Stomach (tissue), 19 donors: ENCODE measurements at places on chromosomes 6 and 20. TPM values are rescaled to one million over a fixed set of nuclear protein-coding genes. Genes with fewer than 3 reads are reported as not detected.

RUNX2 gene
- polyA plus RNA-seq: 0.80 TPM

FAM217A gene
- polyA plus RNA-seq: not detected

FAM83C gene
- not detected for polyA plus RNA-seq

HCRTR2 gene
- polyA plus RNA-seq: not detected

ATF6B gene
- polyA plus RNA-seq: 24.4 TPM

PTCHD4 gene
- 0.08 TPM for polyA plus RNA-seq

SEMG2 gene
- not detected for polyA plus RNA-seq

KIF25 gene
- 0.31 TPM for polyA plus RNA-seq

AGPAT4 gene
- polyA plus RNA-seq: 0.56 TPM

LY6G6C gene
- 0.90 TPM for polyA plus RNA-seq

BPHL gene
- 13.0 TPM for polyA plus RNA-seq

COL10A1 gene
- not detected for polyA plus RNA-seq

C20orf144 gene
- 0.19 TPM for polyA plus RNA-seq

RSPO4 gene
- not detected for polyA plus RNA-seq

DNA sequence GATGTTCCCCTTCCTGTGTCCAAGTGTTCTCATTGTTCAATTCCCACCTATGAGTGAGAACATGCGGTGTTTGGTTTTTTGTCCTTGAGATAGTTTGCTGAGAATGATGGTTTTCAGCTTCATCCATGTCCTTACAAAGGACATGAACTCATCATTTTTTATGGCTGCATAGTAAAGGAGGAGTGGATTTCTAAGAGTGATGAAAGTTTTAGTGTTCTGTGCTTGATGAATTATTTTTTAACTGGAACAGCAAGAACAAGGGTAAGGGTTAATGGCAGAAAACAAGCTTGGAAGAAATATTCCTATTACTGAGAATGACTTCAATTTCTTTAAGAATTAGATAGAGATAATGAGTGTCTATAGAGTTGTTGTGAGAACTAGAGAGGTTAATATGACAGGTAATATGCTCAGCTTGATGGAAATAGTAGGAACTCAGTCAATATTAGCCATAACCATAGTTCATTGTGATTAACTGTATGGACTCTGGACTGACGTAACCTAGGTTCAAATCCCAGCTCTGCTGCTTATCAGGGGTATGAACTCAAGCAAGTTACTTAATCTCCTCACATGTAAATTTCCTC lies 190.0 kb downstream of the RPS12 start:
- DNase-seq: no peak

DNA sequence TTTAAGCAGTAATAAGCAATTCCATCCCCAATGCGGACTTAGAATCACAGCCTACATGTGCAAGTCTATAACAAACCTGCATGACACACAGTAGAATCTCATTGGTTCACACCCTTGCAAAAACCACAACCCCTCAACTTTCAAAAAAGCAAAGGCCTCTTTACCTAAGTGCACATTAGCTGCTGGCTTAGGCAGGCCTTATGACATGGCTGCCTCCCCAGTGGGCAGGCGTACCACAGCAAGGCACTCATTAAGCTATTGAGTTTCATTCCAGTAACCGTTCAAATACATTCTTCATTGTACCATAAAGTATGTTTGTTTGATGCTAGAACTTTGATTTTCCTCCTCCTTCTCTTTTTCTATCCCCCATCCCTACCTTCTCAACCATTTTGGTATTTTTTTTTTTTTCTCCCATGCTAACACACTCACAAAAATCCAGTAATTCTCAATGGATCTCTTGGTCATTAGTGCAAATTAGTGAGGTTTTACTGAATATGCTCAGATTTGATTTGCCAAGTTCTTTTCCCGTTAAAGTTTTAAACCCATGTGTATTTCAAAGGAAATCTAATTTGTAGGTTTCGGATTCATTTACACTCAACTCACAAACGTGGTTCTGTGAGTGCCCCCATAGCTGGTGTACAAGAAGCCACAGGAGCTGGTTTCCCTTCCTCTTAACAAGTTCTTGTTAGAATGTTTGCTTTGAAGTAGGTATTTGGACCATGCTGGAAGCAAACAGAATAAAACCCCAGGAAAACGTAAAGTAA lies 460.4 kb upstream of the RUNX2 start:
- no peak for DNase-seq

- no peak for DNase-seq
These were observed 666.0 kb downstream of the PHF3 start for GRCh38 chr6:64301307-64302236.

DNA sequence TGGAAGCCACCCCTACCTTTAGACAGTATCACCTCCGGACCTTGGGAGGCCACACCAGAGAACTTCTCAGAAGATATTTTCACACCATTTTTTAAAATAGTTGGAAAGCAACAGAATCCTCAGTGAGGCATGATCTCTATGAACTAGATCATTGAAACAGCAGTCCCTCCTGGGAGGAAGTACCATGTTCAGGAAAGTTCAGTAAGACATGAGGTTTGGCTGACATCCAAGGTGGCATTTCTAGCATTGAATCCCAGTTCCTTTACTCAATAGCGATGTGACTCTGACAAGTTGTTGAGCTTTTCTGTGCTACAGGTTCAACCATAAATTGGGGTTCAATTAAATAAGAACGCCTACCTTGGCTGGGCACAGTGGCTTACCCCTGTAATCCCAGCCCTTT lies 169.0 kb downstream of the TBC1D7 start:
- no peak for DNase-seq

DNA sequence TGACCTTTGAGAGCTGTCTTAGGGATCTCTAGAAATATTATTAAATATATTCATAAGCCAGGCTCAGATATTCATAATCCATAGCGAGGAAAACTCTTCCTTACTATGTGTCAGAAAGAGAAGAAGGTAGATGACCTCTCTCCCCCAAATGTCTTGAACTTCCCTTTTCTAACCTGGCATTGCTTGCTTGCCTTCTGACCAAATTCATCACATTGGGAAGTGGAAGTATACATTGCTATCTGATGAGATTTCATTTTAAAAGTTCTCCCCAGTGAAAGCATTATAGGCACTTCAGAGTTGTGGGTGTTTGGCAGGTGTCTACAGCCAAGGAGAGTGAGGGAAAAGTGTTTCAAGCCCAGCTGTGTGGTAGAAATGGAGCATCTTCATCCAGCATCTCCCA lies 197.3 kb downstream of the ZFAND3 start:
- no peak for DNase-seq

- DNase-seq: no peak
These were observed 155.1 kb downstream of the CDC5L start for GRCh38 chr6:44542401-44543116.

- DNase-seq: no peak
These were observed 89.0 kb upstream of the CEP85L start for GRCh38 chr6:118740372-118740771.

DNA sequence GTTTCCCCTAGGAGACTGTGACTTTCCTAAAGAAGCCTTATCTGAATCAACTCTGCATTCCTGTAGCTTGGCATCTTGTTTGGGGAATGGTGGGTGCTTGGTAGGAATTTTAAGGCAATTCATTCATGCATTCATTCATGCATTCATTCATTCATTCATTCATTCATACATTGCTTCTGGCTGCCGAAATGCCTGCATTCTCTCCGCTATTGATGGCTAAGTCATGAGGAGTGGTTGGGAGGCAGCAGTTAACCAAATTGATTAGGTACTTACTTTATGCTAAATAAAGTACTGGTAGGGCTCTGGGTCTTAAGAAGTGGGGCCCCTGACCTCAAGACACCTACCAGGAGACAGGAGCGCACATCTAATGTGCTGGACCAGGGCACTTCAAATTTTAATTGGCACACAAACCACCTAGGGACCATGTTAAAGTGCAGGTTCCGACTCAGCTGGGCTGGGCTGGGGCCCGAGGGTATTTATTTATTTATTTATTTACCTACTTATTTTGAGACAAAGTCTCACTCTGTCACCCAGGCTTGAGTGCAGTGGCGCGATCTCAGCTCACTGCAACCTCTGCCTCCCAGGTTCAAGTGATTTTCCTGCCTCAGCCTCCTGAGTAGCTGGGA lies 127.6 kb downstream of the ANKRD60 start:
- no peak for DNase-seq

GRCh38 chr6:82030301-82030700 lies 217.2 kb downstream of the IBTK start:
- no peak for DNase-seq

GRCh38 chr6:167103041-167103891 lies 19.6 kb upstream of the CCR6 start:
- DNase-seq: peak; percentile 51

GRCh38 chr6:108584323-108584722 lies 23.6 kb downstream of the FOXO3 start:
- no peak for DNase-seq

GRCh38 chr6:137000825-137001224 lies 43.9 kb downstream of the IL20RA start:
- no peak for DNase-seq

DNA sequence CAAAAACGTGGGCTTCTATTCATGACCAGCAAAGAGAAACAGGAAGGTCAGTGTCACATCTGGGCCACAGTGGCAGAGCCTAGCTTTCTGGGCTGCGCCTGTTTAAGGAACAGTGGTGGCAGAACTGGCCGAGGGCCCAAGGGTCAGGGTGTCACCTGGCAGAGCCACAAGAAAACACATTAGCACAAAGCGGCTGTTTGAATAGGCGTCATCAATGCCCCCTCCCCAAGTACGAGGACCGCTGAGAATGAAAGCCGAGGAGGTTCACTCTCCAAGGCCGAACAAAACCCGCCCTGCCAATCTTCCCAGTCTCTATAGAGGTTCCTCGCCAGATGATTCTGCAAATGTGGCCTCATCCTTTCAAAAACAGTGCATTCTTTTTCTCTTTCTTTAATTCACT lies 125.2 kb upstream of the TRAF3IP2 start:
- peak; percentile 71 for DNase-seq

DNA sequence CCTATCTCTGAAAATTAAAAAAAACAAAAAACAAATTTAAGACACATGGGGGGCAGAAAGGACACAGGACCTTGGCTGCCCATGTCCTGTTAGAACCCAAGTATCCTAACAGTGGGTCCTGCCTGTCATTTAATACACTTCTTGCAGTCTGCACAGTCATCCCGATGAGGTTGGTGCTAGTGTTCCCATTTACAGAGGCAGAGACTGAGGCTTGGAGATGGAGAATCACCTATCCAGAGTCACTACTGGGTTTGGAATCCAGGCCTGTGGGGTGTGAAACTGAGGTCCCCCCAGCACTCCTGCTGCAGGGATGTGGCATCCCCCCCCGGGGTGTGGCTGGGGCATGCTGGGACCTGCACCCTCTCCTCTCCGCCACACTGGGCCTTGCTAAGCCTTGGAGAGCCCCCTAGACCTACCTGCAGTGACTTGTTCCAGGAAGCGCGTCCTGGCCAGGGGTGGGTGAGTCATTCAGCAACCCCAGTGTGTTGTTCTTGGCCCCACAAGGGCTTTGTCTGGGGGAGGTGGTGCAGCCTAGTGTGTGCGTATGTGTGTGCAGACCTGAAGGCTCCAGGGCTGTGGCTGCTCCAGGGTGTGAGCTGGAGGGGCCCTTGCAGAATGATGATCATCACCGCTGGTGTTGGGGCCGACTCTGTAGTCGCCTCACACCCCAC lies 49.7 kb downstream of the BCAS4 start:
- DNase-seq: peak; percentile 36

GRCh38 chr6:5667737-5668136 lies 339.0 kb downstream of the NRN1 start:
- DNase-seq: no peak

- no peak for DNase-seq
These were observed 107.4 kb downstream of the SCML4 start for GRCh38 chr6:107716688-107717089.

- peak; percentile 72 for DNase-seq
These were observed 215.2 kb downstream of the TMEM242 start for GRCh38 chr6:157107915-157108651.

GRCh38 chr6:80197474-80197873 lies 91.0 kb downstream of the BCKDHB start:
- DNase-seq: no peak

- no peak for DNase-seq
These were observed 62.3 kb downstream of the ESR1 start for GRCh38 chr6:151869787-151870186.

DNA sequence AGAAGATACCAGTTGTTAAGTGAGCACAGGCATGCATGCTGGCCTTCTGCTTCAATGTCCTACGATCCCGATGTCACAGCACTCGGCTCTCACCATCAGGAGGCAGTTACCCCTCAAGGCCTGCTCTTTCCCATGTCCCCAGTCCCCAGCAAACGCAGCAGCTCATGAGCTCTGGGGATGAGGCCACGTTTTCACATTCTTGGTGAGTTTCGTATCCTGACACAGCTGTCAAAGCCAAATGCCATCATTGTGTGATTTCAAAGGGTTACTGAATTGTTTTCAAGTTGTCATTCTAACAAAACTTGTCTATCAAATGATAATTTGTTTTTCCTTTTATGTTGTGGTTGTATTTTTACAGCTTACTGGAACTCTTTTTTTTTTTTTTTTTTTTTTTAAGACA lies 226.9 kb upstream of the KCNG1 start:
- no peak for DNase-seq

- DNase-seq: no peak
These were observed 28.6 kb downstream of the PMEPA1 start for GRCh38 chr20:57680934-57681914.

- DNase-seq: no peak
These were observed 9.4 kb upstream of the HDDC2 start for GRCh38 chr6:125310994-125311649.

- no peak for DNase-seq
These were observed 229.1 kb downstream of the PLCB1 start for GRCh38 chr20:8361006-8361652.

- DNase-seq: no peak
These were observed 51.8 kb downstream of the ELOVL4 start for GRCh38 chr6:79895382-79896074.

- DNase-seq: no peak
These were observed 58.7 kb upstream of the RNF24 start for GRCh38 chr20:4073852-4074741.

DNA sequence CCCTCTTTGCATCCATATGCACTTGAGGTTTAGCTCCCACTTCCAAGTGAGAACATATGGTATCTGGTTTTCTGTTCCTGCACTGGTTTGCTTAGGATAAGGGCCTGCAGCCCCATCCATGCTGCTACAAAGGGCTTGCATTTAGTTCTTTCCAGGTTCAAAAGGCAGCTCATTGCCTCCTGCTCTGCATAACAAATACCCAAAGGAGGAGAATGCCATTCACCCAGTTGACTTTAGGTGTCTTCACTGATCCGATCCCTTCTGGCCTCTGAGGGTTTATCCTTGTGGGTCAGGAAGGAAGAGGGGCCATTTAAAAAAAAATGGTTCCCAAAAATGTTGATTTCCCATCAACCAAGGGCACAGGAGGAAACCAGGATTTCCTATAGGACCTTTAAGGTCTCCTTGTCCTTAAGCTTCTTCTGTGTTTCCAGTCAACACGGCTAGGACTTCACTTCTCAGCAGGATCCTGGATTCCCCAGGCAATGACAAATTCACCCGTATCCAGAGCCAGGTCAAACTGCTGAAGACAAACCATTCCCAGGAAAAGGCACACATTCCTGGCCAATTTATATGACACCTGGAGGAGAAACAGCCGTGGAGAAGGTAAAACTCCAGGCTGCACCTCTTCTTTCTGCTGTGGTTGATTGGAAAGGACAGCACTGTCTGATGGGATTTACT lies 447.7 kb upstream of the CDH4 start:
- DNase-seq: no peak
